Gastroesophageal sphincter (tissue), 4 donors: ENCODE measurements at places on chromosomes 3 and 15. TPM values are rescaled to one million over a fixed set of nuclear protein-coding genes. Genes with fewer than 3 reads are reported as not detected.

GRCh38 chr15:98760112-98760826 is 111.9 kb downstream of the IGF1R start:
- no peak for ATAC-seq

- ATAC-seq, result peak; percentile 20
Measured at GRCh38 chr15:67176195-67176971, 78.1 kb downstream of the AAGAB start.

The TMEM207 gene
- not detected for total RNA-seq

- ATAC-seq, result peak; percentile 28
Measured at GRCh38 chr15:63501256-63502089, 2.9 kb upstream of the USP3 start.

GRCh38 chr3:196193736-196194541 is 17.3 kb downstream of the ZDHHC19 start:
- peak; percentile 30 for ATAC-seq

GRCh38 chr15:28098360-28098765 is 752 bp downstream of the OCA2 start:
- ATAC-seq, result no peak

- no peak for ATAC-seq
Measured at GRCh38 chr15:37097144-37097919, 3.0 kb downstream of the MEIS2 start.

DNA sequence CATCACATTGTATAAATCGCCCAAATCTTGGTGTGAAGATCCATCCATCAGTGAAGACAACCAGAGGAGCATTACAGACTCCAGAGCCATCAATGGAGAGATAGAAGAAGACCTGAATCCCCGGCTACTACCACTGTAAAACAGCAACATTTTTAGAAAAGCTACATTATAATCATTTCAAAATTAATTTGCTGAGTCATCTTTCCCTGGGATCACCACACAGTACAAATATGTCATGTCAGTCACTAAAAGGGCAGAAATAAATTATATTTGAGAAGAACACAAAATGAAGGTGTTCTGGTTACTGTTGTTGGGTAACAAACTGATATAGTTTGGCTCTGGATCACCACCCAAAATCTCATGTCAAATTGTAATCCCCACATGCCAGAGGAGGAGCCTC is 218.5 kb upstream of the STT3B start:
- no peak for ATAC-seq

- no peak for ATAC-seq
Measured at GRCh38 chr3:62587169-62587568, 213.8 kb upstream of the FEZF2 start.

GRCh38 chr3:178289544-178290160 is 246.6 kb upstream of the KCNMB2 start:
- ATAC-seq, result peak; percentile 71

DNA sequence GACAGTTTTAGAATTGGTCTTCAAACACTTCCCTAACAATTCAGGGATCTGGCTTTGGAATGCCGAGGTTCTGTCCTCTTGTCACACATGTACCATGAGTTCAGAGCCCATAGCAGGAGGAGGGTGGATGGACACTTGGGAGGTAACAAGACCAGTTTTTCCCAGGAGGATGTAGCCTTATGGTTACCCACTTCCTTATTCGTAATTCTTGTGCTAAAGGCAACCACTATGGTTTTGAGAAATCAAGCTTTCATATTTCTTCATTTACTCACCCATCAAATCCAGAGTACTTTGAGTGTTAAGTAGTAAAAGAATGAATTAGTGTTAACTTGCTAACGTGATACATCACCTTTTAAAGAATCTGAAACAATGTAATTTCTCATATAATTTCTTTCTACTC is 479.6 kb upstream of the ALCAM start:
- no peak for ATAC-seq

DNA sequence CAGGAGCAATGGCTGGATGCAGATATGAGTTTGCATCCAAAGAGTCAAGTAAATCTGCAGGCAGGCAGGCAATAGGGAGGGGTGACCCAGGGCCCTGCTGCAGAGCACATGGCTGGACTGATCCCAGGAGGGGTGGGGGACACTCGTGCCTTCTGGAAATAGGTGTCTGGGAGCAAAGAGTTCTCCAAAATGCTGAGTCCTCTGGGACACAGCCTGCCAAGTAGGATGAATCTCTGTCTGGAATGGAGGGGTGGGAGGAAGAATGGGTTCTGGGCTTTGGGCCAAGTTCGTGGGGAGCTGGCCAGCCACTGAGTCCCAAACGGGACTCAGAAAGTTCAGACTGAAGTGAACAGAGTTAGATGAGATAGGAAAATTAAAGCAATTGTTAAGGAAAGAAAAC is 214.5 kb downstream of the MTHFS start:
- peak; percentile 19 for ATAC-seq

DNA sequence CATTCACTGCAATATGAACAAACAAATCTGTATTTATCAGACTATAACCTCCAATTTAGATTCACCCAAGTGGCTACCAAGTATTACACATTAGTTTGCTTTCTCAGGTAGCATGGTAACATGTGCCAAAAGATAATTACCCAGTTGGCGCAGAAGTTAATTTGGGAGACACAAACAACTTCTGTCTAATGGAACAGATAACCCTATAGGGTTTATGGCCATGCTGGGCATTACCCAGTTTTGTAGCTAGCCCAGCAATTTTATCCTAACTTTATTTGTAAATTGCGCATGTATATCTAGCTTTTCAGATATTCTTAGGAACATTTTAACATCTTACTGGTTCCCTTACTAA is 780 bp downstream of the RPL22L1 start:
- no peak for ATAC-seq

- ATAC-seq, result no peak
Measured at GRCh38 chr15:39511916-39512260, 69.0 kb upstream of the THBS1 start.

The SLCO2A1 gene
- 11.8 TPM for total RNA-seq

The ZXDC gene
- total RNA-seq, result 34.3 TPM

DNA sequence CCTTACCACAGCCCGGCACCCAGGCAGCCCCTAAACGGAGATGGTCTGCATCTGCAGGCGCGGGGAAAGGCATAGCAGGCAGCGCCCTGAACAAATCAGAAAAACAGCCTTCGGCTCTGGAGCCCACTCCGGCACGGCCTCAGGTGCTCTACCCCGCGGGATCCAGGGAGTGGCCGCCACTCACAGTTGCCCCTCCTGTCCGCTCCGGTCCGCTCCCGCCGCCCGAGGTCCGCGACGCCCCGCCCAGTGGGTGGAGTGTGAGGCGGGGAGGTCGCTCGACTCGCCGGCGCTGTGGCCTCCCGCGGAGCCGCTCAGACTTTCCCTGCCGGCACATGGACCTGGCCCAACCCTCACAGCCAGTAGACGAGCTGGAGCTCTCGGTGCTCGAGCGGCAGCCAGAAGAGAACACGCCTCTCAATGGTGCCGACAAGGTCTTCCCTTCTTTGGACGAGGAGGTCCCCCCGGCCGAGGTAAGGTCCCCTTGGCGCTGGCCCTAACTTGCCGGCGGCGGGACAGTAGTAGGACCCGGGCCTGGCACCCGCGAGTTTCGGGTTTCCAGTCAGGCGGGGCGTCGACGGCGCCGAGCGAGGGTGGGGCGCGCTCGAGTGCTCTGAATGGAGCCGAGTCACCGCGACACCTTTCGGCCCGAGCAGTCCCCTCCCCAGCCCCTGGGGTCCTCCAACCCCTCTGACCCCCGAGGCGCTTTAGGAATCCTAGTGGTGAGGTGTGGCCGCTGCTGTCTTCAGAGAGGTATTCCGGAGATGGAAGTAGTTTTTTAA is at the start of gene C3orf52:
Gene C3orf52 (plus strand): TSS at position 314 of the 779 bp plus-strand sequence. CDS start 19 bp downstream, at position 333.
- ATAC-seq, result peak; percentile 95

The PAQR5 gene
- total RNA-seq, result 2.6 TPM

DNA sequence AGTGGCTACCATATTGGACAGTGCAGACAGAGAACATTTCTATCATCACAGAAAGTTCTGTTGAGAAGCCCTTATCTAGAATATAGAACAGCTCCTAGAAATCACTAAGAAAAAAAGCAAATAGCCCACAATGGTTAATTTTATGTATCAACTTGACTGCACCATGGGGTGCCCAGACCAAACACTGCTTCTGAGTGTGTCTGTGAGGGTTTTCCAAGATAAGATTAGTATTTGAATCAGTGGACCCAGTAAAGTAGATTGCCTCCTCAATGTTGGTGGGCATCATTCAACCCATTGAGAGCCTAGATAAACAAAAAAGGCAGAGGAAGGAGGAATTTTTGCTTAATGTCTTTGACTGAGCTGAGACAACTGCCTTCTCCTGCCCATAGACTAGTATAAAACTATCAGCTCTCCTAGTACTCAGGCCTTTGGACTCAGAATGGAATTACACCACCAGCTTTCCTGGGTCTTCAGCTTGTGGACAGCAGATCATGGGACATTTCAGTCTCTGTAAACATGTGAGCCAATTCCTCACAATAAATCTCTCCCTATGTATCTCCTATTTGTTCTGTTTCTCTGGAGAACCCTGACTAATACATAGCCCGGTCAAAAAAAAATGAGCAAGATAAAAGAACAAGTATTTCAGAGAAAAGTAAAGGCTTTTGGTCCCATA is 55.9 kb upstream of the OXTR start:
- no peak for ATAC-seq

The DCP1A gene
- total RNA-seq, result 25.3 TPM

GRCh38 chr3:6301626-6302025 is 559.3 kb upstream of the GRM7 start:
- no peak for ATAC-seq

The MCF2L2 gene
- 2.2 TPM for total RNA-seq

DNA sequence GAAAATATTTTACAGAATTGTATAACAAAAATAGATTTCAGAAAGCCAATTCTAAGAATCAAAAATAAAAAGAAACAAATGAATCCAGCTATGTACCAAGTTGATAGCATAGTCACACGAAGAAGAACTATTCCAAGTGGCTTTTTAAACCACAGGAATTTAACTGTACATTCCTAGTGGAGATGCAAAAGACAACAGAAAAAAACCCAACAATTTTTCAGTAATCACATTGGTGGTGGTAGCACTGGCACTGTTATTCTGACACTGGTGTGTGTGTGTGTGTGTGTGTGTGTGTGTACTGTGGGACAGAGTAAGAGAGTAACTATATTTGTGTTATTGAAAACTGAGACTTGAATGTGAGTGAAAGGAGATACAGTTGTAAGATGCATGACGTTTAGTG is 9.1 kb downstream of the BFSP2 start:
- no peak for ATAC-seq

The FRMD4B gene
- 19.5 TPM for total RNA-seq

The AGTR1 gene
- 13.4 TPM for total RNA-seq

The FEZF2 gene
- not detected for total RNA-seq

GRCh38 chr3:194565597-194566190 is 67.5 kb downstream of the TMEM44 start:
- no peak for ATAC-seq

The CD276 gene
- 61.5 TPM for total RNA-seq

GRCh38 chr3:144296808-144297207 is 325.2 kb downstream of the DIPK2A start:
- no peak for ATAC-seq

The MME gene
- 35.8 TPM for total RNA-seq

GRCh38 chr15:100721758-100722550 is 119.6 kb downstream of the ASB7 start:
- ATAC-seq, result peak; percentile 94

DNA sequence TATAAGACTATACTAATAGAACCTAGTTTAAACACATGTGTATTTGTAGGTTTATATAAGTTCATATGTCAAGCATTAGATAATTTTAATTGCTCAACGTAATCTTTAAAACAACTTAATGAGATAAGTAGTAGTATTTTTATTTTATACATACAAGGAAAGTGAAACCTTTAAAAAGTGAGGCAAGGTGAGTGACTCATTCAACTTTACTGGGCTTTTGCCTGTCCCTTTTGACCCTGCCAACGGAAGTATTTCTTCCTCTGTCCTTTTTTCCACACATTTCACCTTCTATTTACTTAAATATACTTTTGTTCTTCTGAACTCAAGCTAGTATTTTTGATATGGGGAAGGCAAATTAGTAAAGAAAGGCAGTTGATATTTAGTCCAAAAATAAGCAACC is 78.5 kb downstream of the KBTBD8 start:
- ATAC-seq, result no peak

The ADGRG7 gene
- not detected for total RNA-seq

- ATAC-seq, result no peak
Measured at GRCh38 chr15:80068578-80068977, 9.1 kb downstream of the ZFAND6 start.
